ENCODE measurements at places on chromosomes 3 and 15. TPM values are rescaled to one million over a fixed set of nuclear protein-coding genes. Genes with fewer than 3 reads are reported as not detected.

Gene CNTN6
- not detected for total RNA-seq

Gene NDUFAF3
- 185 TPM for total RNA-seq

Gene DNAH12
- total RNA-seq, result 0.32 TPM

Gene PATL2
- total RNA-seq, result 0.19 TPM

Gene MAP1A
- total RNA-seq, result 332 TPM

Gene ARRDC4
- total RNA-seq, result 30.6 TPM

Gene CORO2B
- 1.7 TPM for total RNA-seq

Gene MKRN2
- 38.0 TPM for total RNA-seq

Gene KCNMB2
- total RNA-seq, result 0.36 TPM

Gene DPPA2
- not detected for total RNA-seq

Gene CEMIP
- total RNA-seq, result 17.2 TPM

Gene MASP1
- total RNA-seq, result not detected

Gene RTP4
- total RNA-seq, result 0.11 TPM

Gene CELF6
- total RNA-seq, result 1.0 TPM

Gene ETV5
- total RNA-seq, result 59.9 TPM

Data from myocyte (in vitro differentiated cells).